ENCODE measurements at places on chromosomes 11 and 22. TPM values are rescaled to one million over a fixed set of nuclear protein-coding genes. Genes with fewer than 3 reads are reported as not detected.

The SAA2 gene
- 2.0 TPM for total RNA-seq

The TH gene
- total RNA-seq = not detected

The MMP12 gene
- total RNA-seq = not detected

DNA sequence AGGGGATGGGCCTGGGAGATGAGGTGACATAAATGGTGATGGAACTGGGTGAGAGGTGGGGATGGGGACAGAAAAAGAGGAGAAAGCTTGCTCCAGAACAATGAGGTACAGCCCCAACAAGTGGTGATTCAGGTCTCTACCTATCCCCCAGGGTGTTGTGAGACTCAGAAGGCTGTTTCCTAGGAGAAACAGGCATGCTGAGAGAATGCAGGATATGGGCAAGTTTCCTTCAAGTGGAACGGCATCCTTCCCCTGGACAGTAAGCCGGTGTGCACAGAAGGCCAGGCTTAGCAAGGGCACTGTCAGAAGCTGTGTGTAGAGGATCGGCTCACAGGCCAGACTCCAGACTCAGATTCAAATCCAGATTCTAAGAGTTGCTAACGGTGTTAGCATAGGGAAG lies 34.1 kb upstream of the CRTAM start:
- no peak for DNase-seq

GRCh38 chr22:41915035-41915785 lies at the start of gene SHISA8:
SHISA8 (minus strand) TSS chr22:41915074; CDS start chr22:41914667, 407 bp downstream.
- DNase-seq = no peak

DNA sequence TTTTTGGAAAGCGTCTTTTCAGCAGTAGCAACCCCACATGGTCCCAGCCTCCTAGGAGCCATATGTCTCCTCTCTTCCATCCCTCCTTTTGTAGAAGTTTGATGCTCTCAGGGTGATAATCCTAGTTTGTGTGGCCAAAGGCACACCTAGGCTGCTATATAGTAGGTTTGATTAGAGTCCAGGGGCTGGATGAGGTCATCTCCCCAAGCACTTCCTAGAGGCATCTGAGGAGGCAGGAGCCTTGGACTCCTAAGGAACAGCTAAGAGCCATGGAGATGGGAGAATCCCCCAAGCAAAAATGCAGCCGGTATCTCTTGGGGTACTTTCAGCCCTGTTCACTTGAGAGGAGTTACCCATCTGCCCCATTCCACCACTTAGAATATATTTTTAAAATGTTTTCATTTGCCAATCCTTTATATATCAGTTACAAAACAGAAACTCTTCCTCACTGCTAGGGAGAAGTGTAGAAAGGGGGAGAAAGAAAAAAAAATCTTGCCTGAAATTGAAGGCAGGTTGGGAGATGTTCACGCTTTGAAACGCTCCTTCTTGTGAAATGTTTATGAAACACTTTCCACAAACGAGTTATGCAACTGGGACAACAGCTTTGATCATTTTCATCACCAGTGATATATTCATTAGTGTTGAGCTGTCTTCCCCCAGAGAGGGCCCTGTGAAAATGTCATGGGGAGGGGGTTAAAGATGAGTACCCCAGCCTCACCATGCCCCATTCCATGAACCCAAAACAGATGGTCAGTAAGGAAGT lies 31.9 kb upstream of the TLCD5 start:
- DNase-seq = no peak

DNA sequence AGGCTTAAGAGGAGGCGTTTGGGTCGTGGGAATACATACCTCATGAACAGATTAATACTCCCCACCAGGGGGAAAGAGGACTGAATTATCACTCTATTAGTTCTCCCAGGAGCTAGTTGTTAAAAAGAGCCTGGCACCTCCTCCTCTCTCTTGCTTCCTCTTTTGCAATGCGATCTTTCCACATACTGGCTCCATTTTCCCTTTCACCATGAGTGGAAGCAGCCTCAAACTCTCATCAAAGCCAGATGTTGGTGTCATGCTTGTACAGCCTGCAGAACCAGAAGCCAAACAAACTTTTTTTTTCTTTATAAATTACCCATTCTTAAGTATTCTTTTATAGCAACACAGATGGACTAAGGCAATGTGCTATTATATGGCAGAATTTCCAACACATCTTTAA lies 258.5 kb downstream of the FAM76B start:
- DNase-seq = no peak

GRCh38 chr22:20038574-20038973 lies 17.7 kb downstream of the TANGO2 start:
- DNase-seq = no peak

- DNase-seq = no peak
Measured at GRCh38 chr11:68040101-68040956, 1.5 kb downstream of the TCIRG1 start.

- no peak for DNase-seq
Measured at GRCh38 chr22:20585639-20586402, 78.4 kb downstream of the MED15 start.

DNA sequence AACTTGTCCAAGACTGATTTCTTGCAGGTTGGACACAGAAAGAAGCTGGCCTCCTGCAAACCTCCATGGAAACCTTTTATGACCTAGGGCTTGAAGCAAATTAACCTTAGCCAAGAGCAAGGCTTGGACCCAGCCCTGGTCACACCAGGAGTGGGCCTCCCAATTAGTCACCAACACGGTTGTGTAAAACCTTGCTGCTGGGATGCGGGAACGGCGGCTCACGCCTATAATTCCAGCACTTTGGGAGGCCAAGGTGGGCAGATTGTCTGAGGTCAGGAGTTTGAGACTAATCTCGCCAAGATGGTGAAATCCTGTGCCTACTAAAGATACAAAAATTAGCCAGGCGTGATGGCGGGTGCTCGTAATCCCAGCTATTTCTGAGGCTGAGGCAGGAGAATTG lies 419.9 kb downstream of the AASDHPPT start:
- DNase-seq = no peak

- DNase-seq = no peak
Measured at GRCh38 chr11:102238391-102238821, 78.9 kb upstream of the BIRC3 start.

- DNase-seq = no peak
Measured at GRCh38 chr11:19121646-19122045, 4.7 kb downstream of the ZDHHC13 start.

GRCh38 chr22:50376085-50376651 lies 33.0 kb downstream of the PPP6R2 start:
- no peak for DNase-seq

GRCh38 chr11:41320238-41320637 lies 139.2 kb downstream of the LRRC4C start:
- no peak for DNase-seq

DNA sequence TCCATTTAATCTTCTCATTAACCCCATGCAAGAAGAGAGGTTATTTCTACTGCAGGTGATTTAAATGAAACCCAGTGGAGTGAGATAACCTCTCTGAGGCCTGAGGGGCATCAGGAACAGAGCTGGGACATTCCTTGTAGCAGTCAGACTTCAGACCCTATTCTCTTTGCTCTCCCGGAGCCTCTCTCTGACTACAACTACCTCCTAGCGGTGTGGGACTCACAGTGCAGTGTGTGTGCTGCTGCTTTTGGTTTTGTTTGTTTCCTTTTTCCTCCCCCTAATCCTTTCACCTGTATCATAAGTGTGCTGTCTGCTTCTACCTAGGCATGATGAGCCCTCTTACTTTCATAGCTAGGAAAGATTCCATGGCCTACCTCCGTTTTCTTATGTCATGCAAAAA lies 769.6 kb downstream of the NTM start:
- no peak for DNase-seq

DNA sequence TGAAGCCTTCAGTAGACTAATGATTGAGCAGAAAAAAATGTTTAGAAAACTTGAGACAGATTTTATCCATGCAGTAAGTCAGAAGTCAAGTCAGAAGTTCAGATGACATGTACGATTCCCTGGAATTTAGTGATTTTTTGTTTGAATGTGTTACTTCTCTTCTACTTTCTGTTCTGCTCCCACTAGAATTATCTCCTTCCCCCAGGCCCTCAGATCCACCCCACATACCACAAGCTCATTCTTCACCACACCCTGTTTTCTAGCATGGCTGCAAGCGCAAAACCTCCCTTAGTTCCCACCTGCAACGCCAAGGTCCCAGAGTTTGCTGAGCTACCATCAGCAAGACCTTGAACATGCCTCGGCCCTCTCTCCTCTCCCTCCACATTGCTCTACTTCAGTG lies 64.1 kb downstream of the KCNJ1 start:
- DNase-seq = no peak

GRCh38 chr11:33633251-33634003 lies 67.2 kb downstream of the C11orf91 start:
- DNase-seq = no peak
